Stimulated activated CD4-positive, alpha-beta T cell treated with anti-CD3 and anti-CD28 coated beads, Interleukin-4, amount 100 ng/mL, for 1 hour (primary cell): ENCODE measurements at places on chromosomes 13 and 19.
A peak's percentile ranks its signal among the peaks of the same experiment; 100 is the strongest.

DNA sequence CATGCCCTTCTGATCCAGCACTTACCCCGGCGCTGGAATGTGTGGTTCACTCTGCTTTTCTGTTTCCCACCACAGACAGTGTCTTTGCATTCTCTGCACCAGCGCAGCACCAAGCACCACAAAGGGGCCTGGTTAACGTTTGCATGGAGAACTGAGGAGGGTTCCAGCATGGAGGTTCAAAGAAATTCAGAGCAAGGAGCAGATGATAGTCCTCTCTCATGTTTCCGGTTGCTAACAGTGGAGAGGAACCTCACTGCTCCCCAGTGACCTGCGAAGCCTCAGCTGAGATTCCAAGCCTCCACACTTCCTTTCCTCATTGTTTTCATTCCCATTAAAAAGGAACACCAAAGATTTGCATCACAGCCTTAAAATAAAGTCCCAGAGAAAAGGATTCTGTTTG lies 99.7 kb downstream of the STARD13 start:
- DNase-seq, result no peak

GRCh38 chr13:85019121-85019520 lies 780.1 kb downstream of the SLITRK6 start:
- no peak for DNase-seq

DNA sequence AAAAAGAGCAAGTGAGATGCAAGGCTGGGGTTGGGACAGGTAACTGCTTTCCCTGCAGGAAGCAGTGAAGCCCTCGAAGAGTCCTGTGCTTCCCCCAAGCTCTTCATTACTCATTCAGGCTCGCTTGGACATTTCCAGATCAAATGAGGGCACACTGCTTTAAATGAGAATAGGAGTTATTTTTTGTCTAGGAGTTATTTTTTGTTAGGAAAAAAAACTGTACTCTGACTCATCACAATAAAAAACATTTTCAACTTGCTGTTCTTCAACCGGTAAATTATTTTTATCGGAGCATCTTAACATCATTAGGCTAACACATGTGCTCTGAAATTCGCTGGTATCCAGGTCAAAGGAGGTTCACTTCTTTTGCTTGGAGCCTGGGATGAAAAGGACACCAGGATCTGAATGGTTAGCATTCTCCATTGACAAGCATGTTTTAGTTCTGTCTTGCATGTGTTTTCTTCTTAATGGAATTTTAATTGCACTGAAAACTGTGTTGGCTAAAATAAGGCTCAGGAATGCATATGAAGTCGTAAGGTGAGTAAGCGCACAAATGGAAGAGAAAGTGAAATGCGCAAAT lies 80.7 kb upstream of the STK24 start:
- DNase-seq, result no peak

DNA sequence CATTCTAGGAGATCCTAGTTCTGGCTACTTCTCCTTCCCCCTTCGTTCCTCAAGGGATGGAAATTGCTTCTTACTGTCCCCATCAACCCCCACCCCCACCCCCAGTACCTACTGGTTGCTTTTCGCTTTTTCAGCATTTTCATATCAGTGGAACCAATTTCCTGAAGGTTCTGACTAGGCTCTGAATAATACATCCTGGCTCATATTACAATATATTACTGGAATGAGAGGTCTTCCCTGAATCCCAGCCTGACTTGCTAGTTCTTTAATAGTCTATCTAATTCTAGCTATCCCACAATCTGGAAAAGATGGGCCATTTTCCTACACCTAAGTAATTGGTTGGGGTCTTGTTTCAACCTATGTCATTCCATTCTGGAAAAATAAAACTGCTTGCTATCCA lies 207.4 kb downstream of the COG6 start:
- DNase-seq, result no peak

DNA sequence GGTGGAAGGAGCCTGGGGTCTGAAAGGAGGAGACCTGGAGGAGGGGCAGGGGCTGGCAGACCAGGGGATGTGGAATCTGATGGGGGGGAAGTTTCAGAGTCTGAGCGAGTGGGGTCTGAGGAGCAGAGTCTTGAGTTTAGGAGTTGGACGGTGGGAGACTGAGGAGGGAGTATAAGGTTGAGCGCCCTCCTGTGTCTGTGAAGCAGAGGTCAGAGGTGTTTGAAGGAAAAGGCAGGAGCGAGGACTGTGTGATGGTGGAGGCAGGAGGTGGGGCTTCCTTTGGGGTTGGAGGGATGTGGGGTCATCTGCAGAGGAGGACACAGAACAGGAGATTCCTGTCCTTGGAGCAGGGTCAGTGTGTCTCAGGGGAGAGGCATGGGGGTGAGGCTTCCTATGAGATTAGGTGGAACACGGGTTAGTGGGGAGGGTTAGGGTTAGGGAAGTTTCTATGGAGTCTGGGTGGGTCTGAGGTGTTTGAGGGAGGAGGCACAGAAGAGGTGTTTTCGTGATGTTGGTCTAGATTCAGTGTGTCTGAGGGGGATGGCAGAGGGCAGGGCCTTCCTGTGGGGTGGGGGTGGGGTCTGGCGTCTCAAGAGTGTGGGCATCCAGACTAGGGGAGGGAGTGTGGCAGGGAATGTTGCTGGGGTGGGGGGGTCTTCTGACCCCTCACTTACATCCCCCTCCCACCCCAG lies 8.3 kb downstream of the RYR1 start:
- no peak for DNase-seq

- DNase-seq, result no peak
Observed at GRCh38 chr19:10011974-10012373, 1.3 kb upstream of the RDH8 start.

DNA sequence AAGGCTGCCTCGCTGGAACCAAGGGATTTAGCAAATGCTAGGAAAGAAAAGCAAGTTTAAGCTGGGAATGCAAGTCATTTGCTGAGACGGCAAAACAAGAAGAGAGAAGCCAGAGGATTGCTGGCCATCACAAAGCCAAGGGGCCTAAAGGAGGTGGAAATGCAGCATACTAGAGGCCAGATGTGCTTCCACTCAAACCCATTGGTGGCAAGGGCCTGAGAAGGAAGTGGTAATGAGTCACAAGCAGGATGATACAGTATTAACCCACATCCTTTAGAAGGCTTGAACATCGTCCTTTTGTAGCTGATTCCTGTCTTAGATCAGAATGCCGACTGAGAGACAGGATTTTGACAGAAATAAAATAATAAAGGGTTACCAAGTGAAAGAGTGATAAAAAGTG lies 68.2 kb downstream of the ITGBL1 start:
- no peak for DNase-seq

GRCh38 chr19:40578442-40578908 lies 1.8 kb downstream of the SHKBP1 start:
- no peak for DNase-seq

DNA sequence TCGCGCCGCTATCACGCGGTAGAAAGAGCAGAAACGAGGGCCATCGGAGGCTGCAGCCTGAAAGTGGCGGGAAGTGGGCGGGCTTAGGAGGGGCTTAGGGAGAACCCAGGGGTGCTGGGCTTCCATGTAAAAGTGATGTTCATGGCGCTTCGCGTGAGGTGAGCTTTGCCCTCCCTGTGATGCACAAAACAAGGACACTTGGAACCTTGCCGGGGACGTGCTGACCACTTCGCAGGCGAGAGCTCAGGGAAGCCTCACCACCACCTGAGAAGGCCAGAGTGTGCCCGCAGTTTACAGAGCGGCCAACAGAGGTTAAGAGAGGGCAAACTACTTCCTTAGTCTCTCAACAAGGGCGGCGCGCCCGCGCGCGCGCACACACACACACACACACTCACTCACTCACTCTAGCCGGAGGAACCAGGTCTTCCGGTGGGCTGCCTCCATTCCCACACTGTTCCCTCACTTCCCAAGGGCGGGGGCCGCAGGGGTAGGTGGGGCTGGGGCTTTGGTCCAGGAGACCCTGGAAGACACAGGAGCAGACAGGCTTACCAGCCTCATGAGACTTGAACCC lies 651 bp downstream of the GAPDHS start:
- peak; percentile 38 for DNase-seq

DNA sequence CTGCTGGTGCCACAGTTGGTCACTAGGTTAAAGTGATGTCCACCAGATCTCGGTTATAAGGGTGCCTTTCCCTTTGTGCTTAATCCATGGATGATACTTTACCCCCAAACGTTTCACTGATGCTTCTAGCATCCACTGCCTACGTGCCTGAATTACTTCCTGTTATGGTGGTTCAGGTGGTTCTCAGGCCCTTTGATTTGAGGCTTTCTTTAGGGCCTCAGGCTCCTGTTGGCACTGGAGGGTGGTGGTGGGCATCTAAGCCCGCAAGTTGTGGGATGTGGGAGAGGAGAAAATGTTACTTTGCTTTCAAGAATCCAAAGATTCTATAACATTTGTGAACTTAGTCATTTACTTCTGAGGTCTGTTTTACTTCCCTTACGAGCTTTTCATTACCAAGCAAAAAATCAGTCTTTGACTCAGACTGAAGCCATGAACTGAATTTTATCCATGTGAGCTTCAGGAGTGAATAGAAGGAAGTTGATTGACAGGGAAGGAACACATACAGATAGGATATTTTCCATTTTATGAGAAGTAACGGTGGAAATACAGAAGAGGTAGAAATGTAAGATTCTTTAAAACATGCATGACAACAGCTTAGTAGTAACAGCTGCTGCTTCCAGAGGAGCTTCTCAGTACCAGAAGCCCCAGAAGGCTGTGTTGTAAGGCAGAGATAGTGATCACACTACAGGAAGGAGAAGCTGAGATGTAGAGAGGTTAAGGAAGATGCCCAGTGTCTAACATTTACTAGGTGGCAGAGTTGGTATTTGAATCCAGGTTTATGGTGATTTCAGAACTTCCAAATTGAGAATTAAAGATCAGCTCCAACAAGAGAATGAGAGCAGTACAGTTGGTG lies 65.0 kb downstream of the ARHGEF7 start:
- no peak for DNase-seq

DNA sequence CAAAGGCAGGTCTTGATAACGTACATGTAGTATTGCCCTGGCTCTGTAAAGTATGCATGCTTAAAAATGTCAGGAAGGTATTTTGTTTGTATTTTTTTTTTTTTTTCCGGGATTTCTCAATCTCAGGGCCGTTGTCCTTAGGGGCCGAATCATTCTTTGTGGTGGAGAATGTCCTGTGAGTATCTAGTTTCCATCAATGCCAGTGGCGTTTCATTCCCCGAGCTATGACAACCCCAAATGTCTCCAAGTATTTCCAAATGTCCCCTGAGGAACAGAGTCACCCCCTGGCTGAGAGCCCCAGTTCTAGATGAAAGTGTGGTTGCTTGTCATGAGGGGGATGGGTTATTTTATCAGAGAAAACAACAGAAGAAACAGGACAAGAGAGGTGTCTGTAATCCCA lies 68.7 kb downstream of the ACSBG2 start:
- no peak for DNase-seq

GRCh38 chr13:24221007-24221406 lies 60.5 kb downstream of the SPATA13 start:
- DNase-seq, result no peak

GRCh38 chr13:91526543-91527033 lies 128.2 kb downstream of the GPC5 start:
- no peak for DNase-seq

GRCh38 chr19:33554391-33554790 lies 32.8 kb upstream of the PEPD start:
- no peak for DNase-seq

DNA sequence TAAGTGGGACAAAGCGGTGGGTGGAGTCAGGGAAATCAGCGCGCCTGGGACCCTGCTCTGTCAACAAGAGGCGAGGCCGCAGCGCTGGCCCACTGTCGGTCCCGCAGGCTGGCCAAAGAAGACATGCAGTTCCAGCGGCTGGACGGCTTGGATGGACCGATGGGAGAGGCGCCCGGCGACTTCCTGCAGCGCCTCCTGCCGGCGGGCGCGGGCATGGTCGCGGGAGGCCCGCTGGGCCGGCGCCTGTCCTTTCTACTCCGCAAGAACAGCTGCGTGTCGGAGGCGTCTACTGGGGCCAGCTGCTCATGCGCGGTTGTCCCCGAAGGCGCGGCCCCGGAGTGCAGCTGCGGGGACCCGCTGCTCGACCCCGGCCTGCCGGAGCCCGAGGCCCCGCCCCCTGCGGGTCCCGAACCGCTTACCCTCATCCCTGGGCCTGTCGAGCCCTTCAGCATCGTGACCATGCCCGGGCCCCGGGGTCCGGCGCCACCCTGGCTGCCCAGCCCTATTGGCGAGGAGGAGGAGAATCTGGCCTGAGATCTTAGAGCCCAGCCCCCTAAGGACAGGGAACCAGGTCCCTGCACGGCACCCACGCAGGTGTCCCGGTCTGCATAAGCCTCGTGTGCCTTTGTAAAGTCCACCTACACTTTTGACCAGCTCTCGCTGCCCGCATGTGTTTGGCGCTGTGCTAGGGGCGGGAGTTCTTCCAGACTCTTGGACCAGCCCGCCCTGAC lies 6.1 kb downstream of the BEST2 start:
- DNase-seq, result peak; percentile 64

DNA sequence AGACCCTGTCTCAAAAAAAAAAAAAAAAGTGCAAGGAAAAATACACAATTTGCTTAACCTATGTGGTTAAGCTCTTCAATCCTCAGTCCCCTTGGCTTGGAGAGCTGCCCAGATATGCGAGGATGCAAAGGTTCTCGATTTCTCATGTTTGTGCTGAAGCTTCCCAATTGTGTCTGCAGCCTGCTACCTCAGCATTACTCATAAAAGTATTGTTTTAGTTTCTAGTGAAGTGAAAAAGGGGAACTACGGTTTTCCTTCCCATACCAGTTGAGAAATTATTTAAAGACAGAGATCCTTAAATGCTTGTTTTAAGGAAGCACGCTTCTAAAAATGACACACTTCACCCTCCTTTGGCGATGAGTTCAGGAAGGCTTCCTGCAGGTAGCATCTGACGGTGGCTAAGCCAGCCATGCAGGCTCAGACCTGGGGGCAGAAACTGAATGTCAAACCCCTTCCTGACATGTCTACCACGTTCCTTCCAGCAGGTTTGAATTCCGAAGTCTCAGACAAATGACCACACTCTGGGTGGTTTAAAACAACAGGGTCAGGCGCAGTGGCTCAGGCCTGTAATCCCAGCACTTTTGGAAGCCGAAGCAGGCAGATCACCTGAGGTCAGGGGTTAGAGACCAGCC lies 47.9 kb downstream of the RUBCNL start:
- no peak for DNase-seq

- peak; percentile 23 for DNase-seq
Observed at GRCh38 chr19:54208784-54209057, 8.1 kb downstream of the RPS9 start.

DNA sequence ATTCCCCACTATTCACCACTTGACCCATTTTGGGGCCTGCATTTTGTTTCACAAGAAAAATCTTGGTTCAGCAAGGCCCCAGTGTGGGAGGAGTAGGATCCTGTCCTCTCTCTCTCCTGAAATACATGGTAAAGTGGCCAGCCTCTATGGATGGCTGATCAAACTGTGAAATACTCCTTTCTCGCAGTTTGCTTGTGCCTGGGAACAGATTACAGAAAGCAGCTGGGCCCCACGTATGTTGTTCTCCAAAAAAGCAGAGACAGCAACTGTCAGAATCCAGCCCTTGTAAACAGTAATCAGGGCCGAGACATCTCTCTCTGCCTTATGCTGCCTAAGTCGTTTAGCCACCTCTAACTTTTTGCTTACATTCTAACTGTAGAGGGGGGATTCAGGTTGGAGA lies 61.0 kb upstream of the RAP2A start:
- no peak for DNase-seq

- no peak for DNase-seq
Observed at GRCh38 chr19:58350001-58350861, 3.1 kb downstream of the A1BG start.

GRCh38 chr13:94335761-94336526 lies 143.5 kb downstream of the DCT start:
- no peak for DNase-seq
